ENCODE measurements at places on chromosomes 11 and 22. TPM values are rescaled to one million over a fixed set of nuclear protein-coding genes. Genes with fewer than 3 reads are reported as not detected.

GRCh38 chr11:111107501-111107900, 138.0 kb upstream of the POU2AF2 start:
- no peak for DNase-seq

DNA sequence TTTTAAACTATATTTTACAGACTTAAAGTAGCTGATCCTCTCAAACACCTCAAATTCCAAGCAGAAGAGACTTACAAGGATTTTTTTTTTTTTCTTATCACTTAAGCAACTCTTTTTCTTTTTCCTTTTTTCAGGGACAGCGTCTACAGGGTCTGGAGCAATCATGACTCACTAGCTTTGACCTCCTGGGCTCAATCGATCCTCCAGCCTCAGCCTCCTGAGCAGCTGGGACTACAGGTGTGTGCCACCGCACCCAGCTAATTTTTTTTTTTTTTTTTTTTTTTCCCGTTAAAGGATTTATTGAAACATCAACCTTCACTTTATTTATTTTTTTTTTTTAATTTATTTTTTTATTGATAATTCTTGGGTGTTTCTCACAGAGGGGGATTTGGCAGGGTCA, 4.5 kb upstream of the MACROD1 start:
- no peak for DNase-seq

GRCh38 chr11:102390667-102391465, 43.9 kb downstream of the BIRC2 start:
- peak; percentile 87 for DNase-seq

DNA sequence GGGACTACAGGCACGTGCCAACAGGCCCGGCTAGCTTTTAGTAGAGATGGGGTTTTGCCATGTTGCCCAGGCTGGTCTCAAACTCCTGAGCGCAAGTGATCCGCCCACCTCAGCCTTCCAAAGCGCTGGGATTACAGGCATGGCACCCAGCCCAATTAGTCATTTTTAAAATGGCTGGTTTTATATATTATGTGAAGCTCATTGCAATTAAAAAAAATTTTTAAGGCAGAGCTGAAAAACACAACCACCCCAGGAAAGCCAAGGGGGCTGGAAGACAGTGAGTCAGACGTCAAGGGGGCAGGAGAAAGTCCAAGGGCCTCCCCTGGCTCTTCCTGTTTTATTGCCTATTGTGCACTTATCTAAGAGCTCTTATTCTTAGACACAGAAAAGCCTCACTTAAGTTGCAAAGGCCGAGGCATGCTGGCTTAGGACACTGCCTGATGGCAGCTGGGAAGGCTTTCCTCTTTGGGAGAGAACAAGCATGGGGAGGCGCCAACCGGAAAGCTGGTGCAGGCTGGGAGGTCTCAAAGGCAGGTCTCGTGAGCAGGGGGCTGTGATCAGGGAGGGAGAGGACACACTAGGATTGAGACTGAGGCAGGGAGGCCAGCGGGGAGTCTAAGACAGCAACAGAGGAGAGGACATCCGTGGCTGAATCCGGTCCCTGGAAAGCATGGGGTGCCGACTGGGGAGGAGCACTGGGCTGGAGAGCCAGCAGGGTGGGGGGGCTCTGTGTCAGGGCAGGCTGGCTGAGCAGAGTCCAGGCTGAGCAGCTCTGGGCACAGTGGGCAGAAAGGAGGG, 11.1 kb upstream of the OSM start:
- no peak for DNase-seq

DNA sequence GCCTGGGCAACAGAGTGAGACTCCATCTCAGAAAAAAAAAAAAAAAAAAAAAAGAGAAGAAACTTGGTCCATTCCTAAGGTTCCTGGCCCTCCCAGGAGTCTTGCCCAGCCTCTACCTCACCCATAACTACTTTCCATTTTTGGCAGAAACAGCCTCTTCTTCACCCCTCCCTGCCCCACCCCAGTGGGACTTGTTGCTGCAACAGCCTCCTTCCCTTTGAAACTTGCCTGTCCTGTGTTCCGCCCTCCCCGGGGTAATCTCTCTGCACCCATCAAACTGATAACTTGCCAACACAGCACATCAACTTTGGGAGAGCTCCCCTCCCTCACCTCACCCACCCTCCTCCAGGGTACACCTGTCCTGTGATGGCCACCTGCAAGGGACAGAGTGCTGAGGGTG, 10.0 kb upstream of the FAM83F start:
- DNase-seq, result no peak

Gene ARL14EP
- total RNA-seq, result 36.8 TPM

Gene OR4A16
- not detected for total RNA-seq

All from activated CD4-positive, alpha-beta T cell treated with anti-CD3 and anti-CD28 coated beads, Interleukin-2, amount 10 ng/mL, durations not matched to agents 24 days and 14 days (primary cell).